ENCODE measurements at places on chromosomes 4 and X.
A peak's percentile ranks its signal among the peaks of the same experiment; 100 is the strongest.

DNA sequence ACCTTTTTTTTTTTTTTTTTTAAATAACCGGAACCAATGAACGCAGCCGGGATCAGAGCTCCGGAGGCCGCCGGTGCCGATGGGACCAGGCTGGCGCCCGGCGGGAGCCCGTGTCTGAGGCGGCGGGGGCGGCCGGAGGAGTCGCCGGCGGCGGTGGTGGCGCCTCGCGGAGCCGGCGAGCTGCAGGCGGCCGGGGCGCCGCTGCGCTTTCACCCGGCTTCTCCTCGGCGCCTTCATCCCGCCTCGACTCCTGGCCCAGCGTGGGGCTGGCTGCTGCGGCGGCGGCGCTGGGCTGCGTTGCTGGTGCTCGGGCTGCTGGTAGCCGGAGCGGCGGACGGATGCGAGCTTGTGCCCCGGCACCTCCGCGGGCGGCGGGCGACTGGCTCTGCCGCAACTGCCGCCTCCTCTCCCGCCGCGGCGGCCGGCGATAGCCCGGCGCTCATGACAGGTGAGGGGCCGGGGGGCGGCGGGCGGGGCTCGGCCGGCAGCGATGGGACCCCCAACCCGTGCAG lies 337 bp downstream of the STIM2 start:
- DNase-seq = no peak

DNA sequence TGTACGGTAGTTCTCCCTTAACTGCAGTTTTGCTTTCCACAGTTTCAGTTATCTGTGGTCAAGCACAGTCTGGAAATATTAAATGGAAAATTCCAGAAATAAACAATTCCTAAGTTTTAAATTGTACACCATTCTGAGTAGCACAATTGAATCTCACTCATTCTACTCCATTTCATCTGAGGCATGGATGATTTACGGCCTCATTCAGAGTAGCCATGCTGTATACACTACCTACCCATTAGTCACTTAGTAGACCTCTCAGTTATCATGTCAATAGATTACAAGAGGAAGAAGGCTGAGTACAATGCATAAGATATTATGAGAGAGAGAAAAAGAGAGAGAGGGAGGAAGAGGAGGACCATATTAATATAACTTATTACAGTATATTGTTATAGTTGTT lies 77.5 kb downstream of the ENOX2 start:
- DNase-seq = no peak

DNA sequence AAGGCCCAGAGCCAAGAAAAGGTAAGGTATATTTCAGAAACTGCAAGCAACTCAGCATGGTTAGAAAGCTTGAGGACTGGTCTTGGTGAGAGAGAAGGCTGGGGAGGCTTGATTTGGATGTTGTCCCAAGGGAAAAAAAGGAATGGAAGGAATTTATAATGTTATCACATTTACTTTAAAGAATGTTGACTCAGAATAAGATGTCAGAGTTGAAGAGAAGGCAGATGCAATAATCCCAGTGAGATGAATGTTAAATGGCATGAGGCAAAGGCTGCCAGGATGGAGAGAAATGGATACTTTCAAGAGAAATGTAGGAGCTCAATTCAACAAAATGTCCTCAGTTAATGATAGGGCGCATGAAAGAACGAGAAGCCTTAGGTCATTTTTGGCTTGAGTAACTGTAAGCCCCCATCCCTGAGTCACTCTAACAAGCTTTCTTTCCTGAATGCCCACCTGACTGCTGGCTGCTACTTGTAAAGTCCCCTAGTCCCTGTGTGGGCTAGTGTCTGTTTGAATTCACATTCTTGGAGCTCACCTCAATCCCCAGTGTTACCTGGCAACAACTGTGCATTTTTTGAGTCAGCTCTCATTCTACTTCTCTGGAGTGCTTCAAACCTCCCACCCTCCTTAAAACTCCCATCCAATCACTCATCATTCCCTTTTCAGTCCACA lies 103.0 kb upstream of the TAPT1 start:
- no peak for DNase-seq

DNA sequence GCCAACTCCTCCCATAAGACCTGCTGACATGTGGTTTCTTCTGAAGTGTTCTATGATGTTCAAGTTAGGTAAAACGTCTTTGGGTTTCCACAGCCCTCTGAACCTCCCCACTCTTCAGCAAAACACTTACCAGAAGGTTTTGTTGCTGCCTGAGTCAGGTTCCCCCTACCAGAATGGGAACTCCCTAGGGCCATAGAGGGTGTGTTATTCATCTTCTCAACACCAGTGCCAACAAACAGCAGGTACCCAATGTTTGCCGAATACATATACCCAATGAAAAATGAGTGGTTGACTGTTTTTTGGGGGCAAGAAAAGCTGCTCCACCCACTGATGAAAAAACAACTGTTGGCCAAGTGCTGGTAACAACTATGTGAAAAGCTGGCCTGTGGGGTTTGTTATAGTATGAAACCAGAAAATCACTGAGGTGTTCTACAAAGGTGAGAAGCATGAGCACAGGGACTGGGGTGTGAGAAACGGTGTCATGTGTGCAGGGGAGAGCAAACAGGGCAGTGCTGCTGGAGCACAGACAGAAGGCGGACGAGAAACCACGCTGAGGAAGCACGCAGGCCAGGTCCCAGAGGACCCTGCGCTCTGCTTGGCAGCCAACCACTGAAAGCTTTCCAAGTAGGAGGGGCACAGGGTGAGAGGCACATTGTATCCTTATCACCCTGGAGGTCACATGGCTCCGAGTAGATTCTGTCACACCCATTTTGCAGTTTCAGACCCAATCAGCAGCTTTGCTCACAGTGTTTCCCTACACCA lies 28.8 kb downstream of the ATP8A1 start:
- no peak for DNase-seq

- DNase-seq = no peak
Measured at GRCh38 chrX:31580227-31580626, 508.4 kb upstream of the FTHL17 start.

- no peak for DNase-seq
Measured at GRCh38 chr4:32073542-32073941, 1353.4 kb downstream of the PCDH7 start.

DNA sequence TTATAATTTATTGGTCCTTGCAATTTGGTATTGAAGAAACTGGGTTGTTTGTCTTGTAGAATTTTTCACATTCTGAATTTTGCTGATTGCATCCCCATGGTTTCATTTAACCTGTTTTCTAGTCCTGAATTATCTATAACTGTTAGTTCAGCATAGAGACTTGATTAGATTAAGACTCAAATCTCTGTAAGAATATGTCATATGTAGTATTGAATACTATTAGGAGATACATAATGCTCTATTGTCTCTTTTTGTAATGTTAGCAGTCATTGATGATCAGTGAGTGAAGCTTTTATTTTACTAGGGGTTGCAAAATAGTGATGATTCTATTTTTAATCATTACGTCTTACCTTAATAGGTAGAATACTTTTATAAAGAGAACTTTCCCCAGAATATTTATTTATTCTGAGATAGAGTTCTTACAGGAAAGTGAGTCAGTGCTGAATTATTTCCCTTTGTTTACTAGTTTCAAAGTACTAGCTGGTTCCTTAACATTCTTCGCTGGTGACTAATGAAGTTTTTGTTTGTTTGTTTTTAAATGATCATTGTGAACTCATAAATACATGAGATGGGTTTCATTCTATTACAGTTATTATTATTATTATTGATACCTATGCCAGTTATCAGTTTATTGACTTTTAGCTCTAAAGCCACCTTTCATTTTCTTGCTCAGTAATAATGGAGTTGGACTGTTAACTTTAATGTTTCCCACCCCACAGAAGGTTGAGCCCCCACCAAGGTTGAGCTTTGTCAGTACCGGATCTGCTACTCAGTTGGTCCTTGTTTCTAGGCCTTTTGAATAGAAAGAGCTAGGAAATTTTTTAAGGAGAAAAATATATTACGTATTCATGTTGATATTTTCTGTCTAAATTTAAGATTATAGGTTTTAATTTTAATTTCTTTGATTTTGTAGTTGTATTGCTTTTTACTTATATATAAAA lies 102.3 kb downstream of the LARP1B start:
- no peak for DNase-seq

DNA sequence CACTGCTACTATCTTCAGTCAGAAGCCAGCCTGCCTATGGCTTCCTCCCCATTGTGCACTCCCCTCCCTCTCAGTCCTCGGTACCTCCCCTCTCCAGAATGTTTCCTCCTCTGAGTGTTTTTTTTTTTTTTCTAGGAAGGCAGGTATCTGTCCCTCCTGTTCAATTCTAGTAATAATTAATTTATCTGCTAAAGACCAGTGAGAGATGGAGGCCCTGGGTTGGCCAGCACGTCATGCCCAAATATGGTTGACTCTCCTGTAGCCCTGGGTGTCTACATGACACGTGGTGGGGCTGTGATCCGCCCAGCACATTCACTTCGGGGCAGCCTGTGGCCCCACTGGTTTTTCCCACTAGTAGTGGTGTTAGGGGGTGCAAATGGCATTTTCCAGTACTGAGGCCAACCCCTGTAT lies 1.8 kb downstream of the FLNA start:
- no peak for DNase-seq

DNA sequence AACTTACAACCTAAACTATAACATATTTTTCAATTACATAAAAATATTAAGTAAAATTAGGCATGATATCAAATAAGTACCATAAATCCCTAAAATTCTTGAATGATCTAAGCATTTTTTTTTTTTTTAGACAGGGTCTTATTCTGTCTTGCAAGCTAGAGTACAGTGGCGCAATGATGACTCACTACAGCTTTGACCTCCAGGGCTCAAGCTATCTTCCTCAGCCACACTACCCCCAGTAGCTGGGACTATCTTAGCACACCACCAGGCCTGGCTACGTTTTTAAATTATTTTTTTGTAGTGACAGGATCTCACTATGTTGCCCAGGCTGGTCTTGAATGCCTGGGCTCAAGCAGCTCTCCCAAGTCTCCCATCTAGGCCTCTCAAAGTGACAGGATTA lies 1042.3 kb downstream of the FSTL5 start:
- no peak for DNase-seq

- DNase-seq = no peak
Measured at GRCh38 chr4:86130160-86130933, 229.5 kb downstream of the MAPK10 start.

DNA sequence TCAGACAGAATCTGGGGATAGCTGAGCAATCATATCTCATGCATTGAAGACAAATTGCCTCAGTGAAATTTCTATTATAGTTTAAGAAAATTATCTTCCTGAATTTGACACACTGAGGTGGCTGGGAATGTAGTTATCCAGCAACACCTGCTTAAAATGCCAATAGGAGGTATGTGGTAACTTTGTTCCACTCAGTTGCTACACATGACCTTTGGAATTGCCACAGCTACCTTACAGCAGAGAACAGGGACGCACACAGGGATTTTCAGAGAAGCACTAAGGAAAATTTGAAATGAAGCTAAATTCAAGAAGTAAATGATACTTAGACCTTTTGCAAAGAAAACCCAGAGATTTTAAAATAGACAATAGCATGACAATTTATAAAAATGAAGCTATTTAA lies 264.6 kb downstream of the IL1RAPL1 start:
- DNase-seq = peak; percentile 2

DNA sequence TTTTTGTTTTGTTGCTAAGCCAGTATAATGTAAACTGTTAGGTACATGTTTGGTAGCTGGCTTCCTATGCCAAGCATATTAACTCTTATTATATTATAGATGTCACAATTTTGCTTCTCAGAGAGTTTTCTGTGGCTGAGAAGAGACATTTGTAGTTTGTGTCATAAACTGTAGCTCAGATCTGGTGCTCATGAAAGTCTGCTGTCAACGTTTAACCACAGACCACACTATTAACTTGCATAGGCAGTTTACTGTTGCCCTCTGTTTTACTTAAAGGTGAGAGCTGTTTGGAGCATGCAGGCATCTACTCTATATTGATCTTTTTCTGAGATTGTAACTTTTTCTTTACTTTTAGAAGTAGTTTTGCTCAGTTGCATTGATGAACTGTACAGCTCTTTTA lies 166.8 kb downstream of the TLL1 start:
- no peak for DNase-seq

DNA sequence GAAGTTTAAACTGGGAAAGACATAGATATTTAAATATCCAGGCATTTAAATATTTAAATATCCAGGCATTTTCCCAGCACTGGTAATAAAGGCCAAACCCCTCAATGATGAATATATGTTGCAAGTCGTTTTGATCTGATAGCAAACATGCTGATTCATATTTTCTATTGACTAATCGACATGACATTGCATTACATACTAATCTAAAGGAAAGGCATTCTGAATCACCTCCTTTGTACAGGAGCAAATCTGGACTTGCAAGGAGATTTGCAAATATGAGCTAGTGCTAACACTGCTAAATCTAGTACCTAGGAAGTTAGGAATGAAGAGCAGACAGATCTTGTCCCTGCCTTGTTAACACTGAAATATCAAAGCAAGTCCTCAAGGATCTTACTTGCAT lies 207.3 kb downstream of the SLC7A11 start:
- DNase-seq = no peak

GRCh38 chr4:112895811-112896608 lies 153.4 kb upstream of the ANK2 start:
- DNase-seq = no peak

DNA sequence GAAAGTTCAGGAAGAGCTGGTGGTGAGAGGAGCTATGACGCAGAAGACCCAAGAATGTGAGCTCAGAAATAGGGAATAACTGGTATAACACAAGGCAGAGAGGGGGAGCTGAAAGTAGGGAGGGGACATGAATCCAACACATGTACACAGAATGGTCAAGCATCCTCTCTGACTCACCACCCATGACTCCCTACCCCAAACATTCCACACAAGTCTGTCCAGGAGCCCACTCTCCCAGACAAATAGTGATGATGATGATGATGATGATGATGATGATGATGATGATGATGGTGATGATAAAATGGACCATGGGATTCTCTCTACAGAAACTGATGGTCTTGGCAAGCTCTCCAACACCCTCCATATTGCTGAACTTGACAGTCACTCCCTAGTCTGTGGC lies 46.4 kb downstream of the NAT8L start:
- DNase-seq = no peak

- peak; percentile 28 for DNase-seq
Measured at GRCh38 chr4:82599336-82599735, 37.5 kb upstream of the TMEM150C start.

DNA sequence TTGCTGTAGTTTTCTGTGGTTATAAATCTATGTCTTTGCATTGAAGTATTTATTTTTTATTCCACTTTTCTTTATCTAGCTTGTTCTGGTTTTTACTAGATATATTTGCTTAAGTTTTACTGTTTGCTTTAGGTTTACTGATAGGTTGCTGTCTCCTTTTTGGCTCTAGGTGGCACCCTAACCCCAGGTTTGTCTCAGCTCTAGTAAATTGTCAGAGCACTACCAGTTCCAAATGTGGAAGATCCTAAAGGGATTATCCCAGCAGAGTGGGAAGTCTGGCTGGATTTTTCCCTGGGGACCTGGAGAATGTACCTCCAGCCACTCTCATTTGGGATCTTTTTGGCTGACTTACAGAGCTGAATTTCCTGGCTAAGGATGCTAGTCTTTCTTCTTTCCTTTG lies 106.1 kb downstream of the PBDC1 start:
- peak; percentile 48 for DNase-seq

GRCh38 chrX:124555036-124555595 lies 208.8 kb downstream of the SH2D1A start:
- no peak for DNase-seq
